ENCODE measurements at places on chromosomes 16 and 17.

DNA sequence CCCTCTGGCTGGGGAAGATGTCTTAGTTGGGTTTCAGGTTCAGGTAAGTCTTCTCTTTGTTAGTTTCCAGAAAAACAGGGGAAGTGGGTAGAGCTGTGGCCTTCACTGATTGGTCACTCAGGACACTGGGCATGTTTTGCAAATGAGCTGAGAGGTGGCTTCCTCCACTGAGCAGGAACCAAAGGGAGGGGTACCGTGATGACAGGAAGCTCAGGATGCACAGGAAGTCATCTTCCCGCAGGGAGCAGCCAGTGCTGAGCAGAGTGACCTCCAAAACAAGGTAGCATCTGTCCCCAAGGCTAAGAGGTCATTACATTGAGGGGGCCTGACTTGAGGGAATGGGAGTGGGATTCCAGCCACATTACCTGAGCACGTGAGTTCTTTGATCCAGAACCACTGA is 5.6 kb downstream of the NT5C start:
- no peak for DNase-seq

DNA sequence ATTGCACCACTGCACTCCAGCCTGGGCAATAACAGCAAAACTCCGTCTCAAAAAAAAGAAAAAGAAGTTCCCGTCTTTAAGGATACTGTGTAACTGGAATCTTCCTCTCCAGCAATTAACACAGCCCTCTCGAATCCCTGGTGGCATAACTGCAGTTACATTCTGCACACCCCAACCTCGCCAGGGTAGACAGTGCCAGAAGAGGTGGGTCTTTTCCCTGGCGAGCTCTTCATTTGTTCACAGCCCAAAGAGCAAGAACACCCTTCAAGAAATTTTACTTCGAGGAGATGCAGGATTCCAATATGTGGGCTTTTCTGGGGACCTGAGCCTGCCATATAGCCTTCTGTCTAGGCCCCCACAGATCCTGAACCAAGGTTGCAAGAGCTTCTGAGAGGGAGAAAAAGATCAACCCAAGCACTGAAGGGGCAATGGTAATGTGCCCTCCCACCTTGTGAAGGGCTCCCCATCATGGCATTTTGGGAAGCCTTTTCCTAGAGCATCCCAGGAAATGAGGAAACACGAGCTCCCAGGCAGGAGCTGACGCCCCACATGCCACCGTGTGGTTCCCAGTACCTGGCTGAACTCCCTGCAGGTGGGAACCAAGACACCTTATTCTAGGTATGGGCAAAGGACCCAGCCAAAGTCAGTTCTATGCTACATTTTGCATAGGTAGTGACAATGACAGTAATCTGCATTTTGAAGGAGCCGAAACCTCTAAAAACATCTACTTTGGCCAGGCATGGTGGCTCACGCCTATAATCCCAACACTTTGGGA is 26.9 kb downstream of the TK2 start:
- DNase-seq: no peak

GRCh38 chr17:47620503-47621245 is 29.0 kb upstream of the KPNB1 start:
- DNase-seq: no peak

DNA sequence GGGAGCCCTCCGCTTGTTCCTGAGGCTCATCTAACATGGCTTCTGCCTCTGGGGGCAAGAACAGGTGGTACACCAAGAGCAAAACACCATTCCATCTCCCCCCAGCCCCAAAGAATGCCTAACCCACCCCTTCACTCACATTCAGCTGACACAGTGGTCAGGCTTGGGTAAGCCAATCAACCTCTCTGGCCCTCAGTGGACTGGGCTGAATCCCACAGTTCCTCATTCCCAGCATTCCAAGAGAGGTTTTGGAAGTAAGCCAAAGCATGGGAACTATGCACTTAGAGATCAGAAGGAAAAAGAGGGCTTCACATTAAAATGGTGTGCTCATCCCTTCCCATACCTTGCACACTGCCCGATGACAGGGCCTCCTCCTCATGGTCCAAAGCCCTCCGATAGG is 7.8 kb downstream of the PIGS start:
- DNase-seq: no peak

DNA sequence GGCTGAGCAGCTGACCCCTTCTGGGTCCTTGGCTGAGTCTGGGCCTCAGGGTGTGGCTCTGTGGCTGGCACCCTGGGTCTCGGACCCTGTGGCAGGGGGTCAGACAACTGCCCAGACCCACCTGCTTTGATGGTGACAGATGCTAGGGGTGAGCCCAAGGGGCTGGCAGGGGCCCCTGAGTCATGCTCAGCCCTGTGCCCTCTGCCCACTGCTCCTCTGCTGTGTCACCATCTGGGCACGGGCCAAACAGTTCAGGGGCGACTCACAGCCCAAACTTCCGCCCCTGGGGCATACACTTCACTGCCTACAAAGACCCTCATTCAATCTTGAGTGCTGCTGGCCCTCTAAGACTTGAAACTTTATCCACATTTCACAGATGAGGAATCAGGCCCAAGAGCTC is 5.7 kb downstream of the ADGRG1 start:
- DNase-seq: no peak

GRCh38 chr17:48818361-48818841 is 1.4 kb upstream of the TTLL6 start:
- no peak for DNase-seq

DNA sequence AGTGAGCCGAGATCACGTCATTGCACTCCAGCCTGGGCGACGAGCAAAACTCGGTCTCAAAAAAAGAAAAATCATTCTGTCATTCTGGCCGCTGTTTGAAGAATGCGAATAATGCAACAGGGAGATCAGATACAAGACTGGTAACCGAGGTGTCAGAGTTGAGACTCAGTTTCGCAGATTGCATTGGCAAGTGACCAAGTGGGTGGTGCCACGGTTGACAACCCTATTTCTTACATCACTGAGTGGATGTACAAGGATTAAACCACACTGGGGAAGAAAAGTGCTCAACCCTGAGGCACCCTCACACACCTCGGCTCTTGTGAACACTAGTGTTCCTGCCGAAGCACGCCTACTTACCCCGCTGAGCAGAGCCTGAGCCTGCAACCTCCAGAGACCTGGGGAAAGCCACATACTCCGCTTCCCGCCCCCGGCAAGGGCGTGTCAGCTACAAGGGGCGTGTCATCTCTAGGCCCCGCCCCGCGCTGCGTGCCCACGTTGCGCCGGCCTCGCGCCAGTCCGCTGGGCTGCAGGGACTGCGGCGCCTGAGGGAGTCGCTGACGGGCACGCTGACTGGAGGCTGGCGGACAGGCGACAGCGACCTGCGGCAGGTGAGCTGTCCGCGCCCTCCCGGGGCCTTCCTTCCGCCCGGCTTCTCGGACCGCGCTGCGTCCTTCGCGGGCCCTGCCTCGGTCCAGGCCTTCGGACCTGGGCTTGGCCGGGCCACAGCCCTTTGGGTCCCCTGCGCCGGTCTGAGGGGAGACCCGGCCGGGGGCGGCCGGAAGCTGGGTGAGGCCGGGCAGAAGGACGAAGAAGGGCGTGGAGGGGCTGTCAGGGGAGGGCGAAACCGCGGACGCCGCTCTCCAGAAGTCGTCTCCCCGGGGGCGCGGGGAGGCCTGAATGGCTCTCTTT is at the start of gene HMOX2:
TSS of gene HMOX2 (plus strand) at position 519 of the 909 bp plus-strand sequence. CDS start 29,127 bp downstream, outside the sequence.
- DNase-seq: peak; percentile 95

- no peak for DNase-seq
Measured at GRCh38 chr16:13545271-13545670, 374.7 kb upstream of the ERCC4 start.

DNA sequence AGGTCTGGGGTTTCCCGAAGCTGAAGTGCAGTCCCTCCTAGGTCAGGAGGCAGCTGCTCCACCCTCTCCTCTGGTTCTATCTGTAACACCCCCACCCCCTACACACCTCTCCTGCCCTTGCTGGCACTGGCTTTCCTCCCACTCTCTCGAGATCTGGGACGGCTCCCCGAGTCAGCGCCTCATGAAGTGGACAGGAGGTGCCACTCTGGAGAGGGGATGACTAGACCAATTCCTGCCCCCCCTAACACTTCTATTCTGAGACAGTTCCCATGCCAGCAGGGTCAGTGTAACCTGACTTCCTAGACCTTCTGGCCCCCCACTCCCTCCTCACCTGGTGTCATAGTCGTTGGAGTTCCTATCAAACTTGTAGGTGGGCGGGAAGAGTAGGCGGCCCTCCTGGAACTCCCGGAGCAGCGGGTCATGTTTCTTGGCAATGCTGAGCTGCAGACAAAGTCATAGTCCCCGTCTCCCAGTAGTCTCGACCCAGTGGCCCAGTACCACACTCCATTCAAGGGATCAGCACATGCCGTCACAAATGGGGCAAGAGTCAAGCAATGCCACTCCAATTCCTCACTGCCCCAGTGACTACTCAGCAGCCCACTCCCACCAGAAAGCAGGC is 9.7 kb downstream of the INPP5K start:
- no peak for DNase-seq

DNA sequence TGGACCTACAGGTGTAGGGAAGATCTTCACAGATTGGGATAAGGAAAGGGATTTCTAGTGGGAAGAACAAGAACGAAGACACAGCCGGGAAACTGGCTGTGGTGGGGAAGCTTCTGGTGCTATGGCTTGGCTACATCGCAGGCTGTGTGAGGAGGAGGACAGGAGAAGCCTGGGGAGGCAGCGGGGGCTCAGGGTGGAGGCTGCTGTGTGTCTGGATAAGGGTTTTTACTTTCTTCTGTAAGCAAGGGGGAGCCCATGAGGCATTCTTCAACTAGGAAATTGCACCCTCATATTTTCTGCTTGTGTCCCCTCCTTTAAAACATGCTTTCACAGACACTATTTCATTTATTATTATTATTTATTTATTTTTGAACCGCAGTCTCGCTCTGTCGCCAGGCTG is 2.9 kb upstream of the RHBDF2 start:
- DNase-seq: no peak

GRCh38 chr17:81553018-81553615 is 964 bp upstream of the FAAP100 start:
- DNase-seq: peak; percentile 59

- DNase-seq: peak; percentile 58
Measured at GRCh38 chr17:39671651-39672521, 3.6 kb downstream of the PNMT start.

- DNase-seq: no peak
Measured at GRCh38 chr17:29121442-29121841, 58.8 kb downstream of the MYO18A start.

DNA sequence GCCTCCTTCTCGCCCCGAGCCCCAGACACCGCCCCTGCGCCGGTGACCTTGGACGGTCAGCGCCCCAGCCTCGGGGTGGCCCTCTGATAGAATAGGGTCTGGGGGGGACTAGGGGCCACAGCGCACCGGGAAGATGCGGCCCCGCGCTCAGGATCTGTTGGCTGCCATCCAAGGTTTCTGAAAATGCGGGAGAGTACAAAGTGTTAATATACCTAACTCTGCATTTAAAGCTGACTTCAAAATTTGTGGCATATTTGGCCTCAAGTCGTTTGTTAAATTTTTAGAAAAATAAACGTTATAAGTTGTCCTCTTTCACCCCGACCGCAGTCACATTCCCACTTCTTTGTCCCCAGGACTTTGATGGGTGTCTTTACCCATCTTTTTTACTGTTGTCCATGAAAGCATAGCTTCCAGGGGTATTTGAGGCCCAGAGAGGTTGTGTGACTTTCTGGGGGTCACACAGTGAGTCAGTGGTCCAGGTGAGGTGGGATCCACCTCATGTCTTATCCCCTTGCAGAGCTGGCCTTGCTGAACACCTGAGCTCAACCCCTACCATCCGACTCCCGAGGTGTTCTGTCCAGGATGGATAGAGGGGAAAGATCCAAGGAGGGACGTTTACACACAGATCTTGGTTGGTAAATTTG is 796 bp downstream of the NT5M start:
- no peak for DNase-seq

DNA sequence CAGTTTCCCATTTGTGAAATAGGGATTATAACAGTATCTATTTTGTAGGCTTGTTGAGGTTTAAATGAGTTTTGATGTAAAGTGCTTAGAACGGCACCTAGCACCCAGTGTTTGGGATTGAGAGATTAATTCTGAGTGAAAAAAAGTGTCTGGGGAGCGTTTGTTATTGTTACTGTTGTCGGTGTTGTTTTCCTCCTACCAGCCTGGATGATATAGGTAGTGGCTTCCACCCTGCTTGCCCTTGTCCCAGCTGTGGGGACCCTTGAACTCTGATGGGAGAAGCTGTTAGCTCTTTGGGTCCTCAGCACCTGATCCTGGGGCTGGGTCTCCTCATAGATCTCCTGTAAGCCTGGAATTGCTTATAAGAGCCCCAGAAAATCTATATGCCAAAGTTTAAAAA is 4.9 kb downstream of the FMNL1 start:
- DNase-seq: no peak

DNA sequence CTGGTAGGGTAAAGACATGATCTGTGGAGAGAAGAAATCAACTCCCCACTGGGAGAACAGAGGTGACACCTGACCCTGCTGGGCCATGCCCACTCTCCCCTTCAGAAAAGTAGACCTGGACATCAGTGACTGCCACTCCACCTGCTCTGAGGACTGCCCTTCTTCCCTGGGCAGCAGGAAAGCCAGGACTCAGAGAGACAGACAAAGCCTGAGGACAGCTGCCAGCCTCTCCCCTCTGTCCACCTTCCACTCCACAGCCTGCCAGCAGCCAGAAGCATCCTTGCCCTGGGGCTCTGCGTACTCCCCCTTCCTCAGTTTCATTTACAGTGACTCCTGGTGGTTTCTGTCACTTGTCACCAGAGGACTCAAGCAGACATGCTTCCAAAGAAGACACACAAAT is 24.5 kb downstream of the ZDHHC7 start:
- DNase-seq: no peak

DNA sequence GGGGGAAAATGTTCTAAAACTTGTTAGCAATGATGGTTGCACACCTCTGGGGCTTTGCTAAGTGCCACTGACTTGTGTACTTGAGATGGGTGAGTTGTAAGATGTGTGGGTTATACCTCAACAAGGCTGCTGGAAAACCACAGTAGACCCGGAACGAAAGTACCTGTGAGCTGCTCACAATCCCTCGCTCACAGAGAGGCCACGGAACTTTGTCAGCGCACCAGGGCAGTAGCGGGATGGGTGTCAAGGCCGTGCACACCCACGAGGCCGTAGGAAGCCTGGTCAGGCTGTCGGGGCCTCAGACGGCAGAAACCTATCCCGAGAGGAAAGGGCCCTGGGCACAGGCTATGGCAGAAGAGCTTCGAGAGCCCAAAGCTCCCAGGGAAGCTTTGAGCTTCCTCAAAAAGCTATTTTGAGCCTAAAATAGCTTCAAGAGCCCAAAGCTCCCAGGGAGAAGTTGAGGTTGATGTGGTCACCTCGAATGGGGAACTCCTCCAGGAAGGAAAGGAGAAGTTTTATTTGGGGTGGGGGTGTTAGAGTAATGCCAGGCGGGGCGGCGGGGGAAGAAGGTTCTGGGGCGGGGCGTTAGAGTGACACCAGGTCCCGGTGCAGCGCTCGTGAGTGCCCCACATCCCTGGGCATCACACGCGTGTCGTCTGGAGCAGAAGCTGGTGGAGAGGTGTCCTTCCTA is 19.0 kb downstream of the CBFA2T3 start:
- DNase-seq: no peak

GRCh38 chr17:78314683-78315354 is 45.1 kb downstream of the SOCS3 start:
- DNase-seq: no peak
